Stimulated activated CD8-positive, alpha-beta memory T cell treated with anti-CD3 and anti-CD28 coated beads, Interleukin-2, amount 100 ng/mL, for 48 hours (primary cell): ENCODE measurements at places on chromosomes 3 and 15.

GRCh38 chr15:91992945-91993344, 139.4 kb downstream of the SLCO3A1 start:
- no peak for DNase-seq

GRCh38 chr15:31326875-31327668, 437 bp downstream of the KLF13 start:
- peak; percentile 51 for DNase-seq

- DNase-seq, result no peak
These were observed 40.3 kb downstream of the COPS2 start for GRCh38 chr15:49115062-49115461.

DNA sequence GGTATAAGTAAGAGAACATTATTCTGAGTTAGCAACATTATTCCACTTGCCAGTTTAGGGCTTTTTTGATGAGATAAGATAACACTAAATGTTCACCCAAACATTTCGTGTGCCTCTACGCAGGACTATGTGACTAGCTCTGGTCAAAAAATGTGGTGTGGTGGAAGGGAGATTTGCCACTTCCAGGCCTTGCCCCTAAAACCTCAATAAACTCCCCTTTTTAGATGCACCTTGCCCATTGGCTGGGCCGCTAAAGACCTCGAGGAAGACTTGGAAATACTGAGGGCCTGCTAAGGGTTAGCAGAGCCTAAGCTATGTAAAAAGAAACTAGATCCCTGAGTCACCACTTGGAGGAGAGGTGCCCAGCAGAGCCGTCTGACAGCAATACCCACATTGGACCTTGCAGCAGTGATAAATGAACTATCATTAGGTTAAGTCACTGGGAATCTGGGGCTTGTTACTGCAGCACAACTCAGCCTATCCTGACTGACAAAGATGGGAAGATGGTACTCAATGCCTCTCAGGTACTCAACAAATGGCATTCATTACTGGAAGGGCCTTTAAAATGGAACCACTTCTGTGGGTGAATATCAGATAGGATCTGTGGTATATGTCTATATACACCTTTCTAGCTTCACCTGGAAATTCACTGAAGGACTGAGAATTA, 331.5 kb upstream of the TLE3 start:
- no peak for DNase-seq

DNA sequence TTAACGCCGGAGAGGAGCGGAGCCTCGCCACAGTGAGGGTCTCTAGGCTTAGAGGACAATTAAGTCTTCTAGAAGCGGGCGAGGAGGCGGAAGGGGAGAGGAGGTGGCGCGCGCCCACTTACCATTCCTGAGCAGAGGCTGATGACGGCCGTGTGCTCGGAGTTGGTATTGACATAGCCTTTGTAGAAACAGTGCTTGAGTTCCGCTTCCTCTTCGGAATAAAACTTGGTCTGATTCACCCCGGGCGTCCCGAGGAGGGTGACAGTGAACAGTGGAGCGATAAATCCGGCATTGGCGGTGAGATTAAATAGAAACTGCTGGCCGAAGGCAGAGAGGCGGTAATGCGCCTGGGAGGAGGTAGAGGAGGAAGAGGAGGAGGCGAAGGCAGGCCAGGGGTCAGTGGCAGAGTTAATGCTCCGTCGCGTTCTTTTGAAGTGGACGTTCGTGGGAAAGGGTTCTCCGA, 1.3 kb downstream of the ADAMTS9 start:
- DNase-seq, result no peak
